Prostate gland (tissue), 2 donors: ENCODE measurements at places on chromosomes 1 and 21.

DNA sequence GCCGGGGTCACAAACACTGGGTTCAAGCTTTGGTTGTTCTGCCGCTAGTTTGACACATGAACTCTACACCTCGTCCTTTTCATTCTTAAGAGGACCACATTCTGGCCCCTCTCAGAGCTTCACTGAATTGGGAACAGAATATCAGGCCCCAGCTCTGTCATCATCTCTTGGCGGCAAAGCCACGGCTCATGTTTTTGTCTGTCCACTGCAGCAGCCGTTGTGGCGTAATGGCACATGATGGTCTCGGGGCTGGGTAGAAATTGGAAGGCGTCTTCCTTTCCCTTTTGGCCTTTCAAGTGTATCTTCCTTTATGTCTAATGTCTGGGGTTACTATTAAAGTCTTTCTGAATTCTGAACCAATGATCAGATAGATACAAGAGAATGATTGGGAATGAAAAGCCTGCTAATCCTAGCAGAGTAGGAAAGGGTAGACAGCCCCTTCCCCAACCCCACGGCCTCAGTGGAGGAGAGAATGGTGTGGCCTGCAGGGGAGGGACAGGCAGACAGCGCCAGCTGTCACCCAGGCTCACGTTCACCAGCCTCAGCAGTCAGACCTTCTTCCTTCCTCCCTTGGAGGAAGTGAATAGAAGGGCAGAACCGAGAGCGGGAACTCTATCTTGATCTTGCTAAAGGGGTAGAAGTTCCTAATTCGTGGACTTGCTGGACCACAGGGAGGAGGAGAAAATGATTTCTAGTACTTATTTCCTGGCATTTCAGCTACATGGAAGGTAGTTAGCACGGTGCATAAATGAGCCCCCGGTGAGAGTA, 498.1 kb downstream of the KIF26B start:
- no peak for DNase-seq

- DNase-seq = no peak
These were observed 2.8 kb downstream of the AIRE start for GRCh38 chr21:44288251-44289110.

DNA sequence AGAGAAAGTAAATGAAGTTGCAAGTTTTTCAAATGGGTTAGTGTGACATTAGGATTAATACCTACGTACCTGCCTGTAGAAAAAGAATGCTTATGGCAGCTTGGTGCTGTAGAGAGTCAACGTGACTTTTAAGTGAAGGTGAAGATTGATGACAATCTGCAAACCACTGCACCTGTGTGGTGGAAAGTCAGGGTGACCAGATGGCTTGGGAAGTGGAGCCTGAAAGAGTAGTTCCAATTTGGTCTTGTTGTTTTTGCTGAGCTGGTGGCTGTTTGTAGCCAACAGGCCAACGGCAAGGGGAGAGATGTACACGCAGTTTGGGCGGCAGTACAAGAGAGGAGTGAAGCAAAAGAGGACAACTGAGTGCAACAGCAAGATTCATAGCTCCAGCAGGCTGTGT, 78.1 kb upstream of the JAK1 start:
- no peak for DNase-seq

- peak; percentile 73 for DNase-seq
These were observed 7.2 kb upstream of the TACSTD2 start for GRCh38 chr1:58584082-58584895.

DNA sequence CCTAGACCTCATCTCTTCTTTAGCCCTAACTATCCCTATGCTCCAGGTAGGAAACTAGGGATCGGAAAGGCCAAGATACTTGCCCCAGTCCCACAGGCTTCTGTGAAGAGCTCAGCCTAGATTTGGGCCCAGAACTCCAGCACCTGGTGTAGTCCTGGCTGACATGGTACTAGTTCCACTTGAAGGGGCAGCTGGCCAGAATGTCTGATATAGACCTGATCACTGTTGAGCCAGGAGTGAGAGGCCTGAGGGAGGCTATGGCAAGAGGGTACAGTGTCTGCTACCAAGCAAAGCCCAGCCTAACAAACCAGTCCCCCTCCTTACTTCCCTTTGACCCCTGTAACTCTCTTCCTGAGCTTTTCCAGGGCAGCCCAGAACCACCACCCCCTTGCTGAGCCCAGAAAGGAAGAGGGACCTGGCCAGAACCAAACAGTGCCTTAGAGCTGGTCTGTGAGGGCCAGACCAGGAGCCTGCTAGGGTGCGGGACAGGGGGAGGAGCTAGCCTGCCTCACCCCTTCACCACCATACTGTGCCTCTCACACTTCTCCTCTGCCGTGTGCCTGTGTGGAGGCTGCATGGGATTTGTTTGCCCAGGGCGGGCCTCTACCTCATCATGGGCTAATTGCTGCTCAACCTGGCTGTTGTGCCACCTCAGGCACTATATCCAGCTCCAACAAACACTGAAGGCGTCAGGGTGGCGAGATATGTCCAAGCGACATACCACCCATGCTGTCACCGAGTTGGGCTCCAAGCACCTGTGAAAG, 10.9 kb downstream of the POMGNT1 start:
- no peak for DNase-seq

DNA sequence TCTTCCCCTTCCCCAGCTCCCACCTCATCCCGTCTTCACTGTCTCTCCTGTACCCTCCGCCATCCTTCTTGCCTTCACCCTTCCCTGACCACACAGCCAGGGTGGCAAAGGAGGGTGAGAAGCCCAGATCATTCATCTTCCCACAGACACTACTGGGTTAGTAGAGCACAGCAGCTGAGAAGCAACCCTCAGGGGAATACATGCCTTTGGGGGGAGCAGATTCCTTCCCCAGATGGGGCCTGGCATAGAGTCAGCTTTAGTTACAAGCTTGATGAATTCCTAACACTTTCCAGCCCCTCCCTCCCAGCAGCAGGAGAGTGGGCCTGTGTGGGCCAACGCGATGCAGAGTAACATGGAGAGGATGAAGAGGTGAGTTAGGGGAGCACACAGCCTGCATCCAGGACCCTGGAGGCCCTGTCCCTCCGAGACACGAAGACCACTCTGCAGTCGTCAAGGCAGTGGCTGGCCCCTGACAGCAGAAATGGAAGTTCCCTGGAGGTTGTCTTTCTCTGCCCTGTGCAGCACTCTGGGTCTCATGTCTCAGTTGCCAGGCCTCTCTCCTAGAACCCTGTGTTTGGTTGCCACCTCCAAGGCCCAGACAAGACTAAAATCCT, 8.8 kb upstream of the BTG2 start:
- DNase-seq = no peak

- no peak for DNase-seq
These were observed 9.9 kb upstream of the HLCS start for GRCh38 chr21:36976228-36976861.
